ENCODE measurements at places on chromosomes 11 and 22.

- DNase-seq = no peak
Observed at GRCh38 chr11:7020183-7020917, at the start of the genes NLRP14 and ZNF214. Gene NLRP14 (plus strand): TSS chr11:7020479. CDS start chr11:7038587, 18,108 bp downstream. Gene ZNF214 (minus strand): TSS chr11:7020346. CDS start chr11:7002835, 17,511 bp downstream.

DNA sequence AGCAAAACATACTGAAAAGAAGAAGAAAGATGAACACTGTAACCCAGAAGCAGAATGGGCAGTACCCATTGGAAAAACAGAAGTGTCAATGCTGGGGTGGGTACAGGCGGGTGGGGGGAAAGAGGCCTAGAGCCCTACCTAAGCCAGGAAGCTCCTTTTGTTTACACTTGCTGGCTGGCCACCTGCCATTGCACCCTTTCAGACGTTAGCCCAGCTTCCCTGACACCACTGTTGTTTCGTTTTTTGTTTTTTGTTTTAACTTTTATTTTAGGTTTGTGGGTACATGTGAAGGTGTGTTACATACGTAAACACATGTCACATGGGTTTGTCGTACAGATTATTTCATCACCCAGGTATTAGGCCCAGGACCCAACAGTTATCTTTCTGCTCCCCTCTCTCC lies 55.4 kb downstream of the PLEKHA7 start:
- DNase-seq = no peak

- DNase-seq = peak; percentile 68
Observed at GRCh38 chr11:83827940-83828554, 541.9 kb upstream of the CCDC90B start.

- no peak for DNase-seq
Observed at GRCh38 chr22:37182949-37183245, 5.2 kb downstream of the C1QTNF6 start.

GRCh38 chr11:119029340-119030028 lies 1.2 kb downstream of the SLC37A4 start:
- DNase-seq = peak; percentile 43

- DNase-seq = no peak
Observed at GRCh38 chr11:128061281-128061871, 526.0 kb downstream of the ETS1 start.

- DNase-seq = no peak
Observed at GRCh38 chr11:133136376-133136775, 395.9 kb downstream of the OPCML start.

GRCh38 chr11:78714539-78714938 lies 139.9 kb upstream of the NARS2 start:
- DNase-seq = no peak

DNA sequence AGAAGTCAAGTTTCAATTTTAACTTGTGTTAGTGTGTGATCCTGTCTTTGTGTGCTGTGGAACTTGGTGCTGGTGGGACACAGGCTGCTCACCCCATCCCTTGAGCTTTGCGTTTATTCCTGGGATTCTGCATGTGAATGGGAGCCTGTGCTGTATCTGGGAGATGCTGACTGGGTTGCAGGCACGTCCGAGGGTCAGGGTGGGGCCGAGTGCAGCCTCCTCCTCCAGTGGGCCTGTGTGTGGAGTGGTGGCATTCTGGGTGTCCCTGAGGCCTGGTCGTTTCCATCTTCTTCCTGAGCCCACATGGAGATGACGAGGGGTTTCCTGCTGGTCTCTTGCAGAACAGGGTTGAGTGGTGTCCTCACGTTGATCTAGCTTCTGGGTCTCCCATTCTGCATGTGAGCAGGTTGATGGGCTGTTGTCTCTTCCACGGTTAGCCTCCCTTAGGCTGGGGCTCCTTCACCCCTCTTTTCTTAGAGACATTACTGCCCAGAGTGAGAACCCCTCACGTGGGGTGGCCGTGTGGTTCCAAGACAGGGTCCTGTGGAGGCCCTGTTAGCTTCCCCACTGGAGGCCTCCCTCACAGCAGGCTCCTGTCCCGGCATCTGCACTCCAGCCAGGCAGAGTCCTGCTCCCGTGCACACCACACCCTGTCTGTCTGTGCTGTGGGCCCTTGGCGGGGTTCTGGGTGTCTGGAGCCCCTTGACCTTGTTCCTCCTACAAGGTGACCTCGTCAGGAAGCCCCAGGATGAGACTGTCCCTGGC lies 4.9 kb downstream of the PTDSS2 start:
- DNase-seq = no peak

DNA sequence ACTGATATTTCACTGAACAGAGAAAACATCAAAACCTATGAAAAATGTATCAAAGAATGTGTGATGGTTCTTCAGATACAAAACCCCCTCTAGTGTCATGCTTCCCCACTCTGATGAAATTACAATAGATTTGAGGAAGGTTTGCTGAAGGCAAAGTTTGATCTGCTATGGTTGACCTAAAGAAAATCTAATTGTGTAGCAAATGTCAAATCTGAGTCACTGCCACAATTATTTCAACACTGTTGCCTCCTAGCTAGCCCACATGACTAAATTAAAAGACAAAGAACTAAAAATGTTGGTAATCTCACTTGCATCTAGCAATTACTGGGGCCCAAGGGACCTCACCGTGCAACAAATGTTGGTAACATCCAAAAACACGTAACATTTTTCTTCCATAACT lies 728.0 kb downstream of the DLG2 start:
- no peak for DNase-seq

DNA sequence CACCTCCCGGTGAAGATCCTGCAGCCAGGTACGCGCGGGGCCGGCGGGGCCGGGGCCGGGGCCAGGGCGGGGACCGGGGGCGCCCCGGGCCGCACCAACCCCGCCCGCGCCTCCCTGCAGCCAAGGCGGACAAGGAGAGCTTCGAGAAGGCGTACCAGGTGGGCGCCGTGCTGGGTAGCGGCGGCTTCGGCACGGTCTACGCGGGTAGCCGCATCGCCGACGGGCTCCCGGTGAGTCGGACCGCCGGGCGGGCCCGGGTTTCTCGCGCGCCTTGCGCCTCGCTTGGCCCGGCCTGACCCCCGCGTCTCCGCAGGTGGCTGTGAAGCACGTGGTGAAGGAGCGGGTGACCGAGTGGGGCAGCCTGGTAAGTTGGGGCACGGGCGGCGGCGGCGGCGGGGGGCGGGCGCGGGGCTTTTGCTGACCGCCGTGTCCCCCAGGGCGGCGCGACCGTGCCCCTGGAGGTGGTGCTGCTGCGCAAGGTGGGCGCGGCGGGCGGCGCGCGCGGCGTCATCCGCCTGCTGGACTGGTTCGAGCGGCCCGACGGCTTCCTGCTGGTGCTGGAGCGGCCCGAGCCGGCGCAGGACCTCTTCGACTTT lies 531 bp downstream of the PIM3 start:
- peak; percentile 57 for DNase-seq

DNA sequence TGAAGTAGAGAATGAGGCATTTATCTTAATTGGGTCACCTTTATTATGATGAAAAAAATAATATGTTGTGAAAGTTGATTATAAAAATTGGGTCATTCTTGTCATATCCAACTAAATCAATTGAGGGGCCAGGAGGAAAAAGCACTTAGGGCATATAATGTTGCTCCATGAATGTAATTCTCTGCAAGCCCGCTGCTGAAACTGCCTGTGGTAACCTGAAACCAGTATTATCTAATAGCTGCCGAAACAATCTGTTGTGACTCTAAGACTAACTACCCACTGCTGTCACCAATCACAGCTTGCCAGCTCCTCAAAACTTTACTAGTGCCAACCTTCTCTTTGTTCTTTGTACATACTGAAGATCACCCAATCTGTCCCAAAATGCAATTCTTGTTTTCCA lies 115.8 kb downstream of the ATG16L2 start:
- DNase-seq = no peak

GRCh38 chr11:17845431-17845881 lies 110.9 kb downstream of the KCNC1 start:
- DNase-seq = no peak

GRCh38 chr11:12166299-12167060 lies 56.1 kb downstream of the MICAL2 start:
- no peak for DNase-seq

GRCh38 chr22:37318364-37319109 lies 36.2 kb downstream of the CYTH4 start:
- no peak for DNase-seq

DNA sequence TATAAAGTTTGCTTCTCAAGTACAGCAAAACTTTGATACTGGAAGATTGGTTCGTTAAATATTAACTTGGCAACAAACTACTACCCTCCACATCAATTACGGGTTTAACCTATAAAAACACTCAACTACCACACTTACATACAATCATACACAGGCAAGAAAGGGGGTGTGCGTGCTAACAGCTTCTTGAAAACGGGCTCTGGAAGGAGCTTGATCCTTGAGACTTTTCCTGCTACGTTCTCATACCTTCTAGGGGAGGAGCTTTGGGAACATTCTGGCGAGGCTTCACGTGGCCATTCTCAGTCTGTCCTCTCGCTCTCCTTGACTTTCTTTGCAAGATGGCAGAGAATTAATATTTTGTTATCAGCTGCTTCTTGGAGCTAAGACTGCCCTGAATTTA lies 6.8 kb upstream of the ESAM start:
- no peak for DNase-seq

GRCh38 chr11:86143087-86144030 lies 74.5 kb upstream of the PICALM start:
- DNase-seq = peak; percentile 66

DNA sequence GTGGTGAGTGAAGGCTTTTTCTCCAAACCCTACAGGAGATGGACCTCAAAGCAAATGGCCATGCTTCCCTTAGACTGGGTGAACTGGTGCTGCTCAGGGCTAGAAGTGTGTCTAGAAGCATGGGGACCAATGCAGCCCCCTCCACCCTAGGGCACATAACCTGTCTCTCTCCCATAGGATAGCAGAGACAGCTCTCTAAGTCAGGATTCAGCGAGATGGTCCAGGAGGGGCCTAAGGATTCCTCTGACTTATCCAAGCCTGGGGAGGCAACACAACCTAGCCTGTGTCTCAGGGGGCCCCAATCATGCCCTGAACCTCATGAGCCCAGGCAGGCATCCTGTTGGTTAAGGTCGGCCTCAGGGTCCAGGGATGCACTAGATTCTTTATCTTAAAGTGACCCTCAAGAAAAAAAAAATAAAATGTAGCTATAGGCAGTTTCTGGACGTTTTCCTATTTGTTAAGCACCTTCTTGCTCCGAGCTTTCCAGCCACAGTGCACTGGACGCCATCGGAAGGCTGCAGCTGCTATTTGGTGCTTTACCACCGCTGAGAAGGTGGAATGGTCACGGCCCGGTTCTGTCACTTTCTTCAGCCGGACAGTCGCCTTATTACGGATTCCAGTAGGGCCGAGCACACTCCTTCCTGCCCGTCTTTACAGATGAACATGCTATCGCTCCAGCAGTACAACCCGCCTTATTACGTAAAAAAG lies 5.0 kb upstream of the CCND1 start:
- no peak for DNase-seq

DNA sequence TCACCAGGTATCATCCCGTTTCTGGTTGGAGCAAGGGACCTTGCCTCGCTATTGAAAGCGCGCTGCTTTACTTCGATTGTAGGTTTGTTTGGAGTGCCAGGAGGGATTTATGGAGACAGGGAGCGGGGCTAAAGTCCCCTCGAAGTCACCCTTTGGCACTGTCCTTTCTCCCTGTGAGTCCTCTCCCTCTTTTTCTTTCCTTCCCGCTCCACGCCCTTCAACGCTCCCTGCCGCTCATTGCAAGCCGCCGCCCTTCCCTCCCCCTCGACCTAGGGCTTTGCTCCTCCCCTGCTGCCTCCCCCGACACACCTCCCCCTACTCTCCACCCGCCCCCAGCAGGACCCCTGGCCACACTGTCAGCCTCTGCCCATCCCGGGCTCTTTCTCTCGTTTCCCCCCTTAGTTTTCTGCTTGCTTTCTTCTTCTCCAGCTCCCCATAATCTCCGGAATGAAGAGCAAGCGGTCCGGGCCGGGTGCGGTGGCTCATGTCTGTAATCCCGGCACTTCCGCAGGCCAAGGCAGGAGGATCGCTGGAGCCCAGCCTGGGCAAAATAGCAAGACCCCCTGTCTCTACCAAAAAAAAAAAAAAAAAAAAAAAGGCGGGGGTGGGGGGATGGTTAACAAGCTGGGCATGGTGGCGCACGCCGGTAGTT lies 41.0 kb downstream of the AHNAK start:
- no peak for DNase-seq

DNA sequence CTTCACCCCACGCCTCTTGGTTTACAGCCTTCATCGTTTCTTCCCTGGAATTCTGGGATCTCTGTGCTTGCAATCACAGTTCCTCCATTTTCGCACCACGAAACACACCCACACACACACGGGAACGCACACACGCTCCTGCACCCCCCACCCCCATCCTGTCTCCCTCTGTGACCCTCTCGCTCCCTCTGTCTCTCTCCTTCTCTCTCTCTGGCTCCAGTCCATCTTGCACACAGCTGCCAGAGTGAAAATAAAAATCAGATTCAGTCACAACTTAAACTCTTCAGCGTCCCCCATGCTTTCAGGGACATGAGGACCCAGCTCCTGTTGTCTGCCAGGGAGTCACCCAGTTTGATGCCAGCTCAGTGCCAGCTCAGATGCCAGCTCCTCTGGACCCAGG lies 3.0 kb downstream of the GAL start:
- DNase-seq = no peak

DNA sequence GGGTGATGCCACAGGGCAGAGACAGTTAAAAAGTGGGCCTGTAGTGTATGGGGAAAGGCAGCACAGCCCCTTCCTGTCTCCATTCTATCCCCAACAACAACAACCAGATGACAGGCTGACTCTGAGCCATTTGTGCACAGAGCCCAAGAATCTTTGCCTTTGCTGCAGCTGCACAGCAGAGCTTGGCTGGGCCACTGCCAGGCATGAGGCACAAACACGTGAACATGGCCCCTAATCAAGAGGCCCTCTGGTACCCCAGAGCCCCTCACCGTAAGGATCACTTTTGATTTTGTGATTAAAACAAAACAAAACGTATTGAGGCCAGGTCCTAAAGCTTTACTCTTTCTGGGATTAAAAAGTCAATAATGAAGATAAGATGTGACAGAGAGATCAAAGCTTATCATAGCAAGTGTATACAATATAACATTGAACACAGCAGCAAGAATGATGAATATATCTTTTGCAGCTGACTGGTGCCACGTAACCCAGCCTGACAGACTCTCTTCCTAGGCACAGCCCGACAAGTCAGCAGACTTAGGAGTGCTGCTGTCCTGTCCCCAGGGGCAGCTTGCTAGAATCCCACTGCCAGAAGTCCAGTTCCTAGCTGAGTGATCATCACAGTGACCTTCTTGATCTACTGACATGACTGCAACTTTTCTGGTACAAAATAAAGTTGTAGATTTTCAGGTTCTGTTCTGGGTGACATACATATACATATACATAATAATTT lies 117.8 kb downstream of the SERGEF start:
- no peak for DNase-seq

DNA sequence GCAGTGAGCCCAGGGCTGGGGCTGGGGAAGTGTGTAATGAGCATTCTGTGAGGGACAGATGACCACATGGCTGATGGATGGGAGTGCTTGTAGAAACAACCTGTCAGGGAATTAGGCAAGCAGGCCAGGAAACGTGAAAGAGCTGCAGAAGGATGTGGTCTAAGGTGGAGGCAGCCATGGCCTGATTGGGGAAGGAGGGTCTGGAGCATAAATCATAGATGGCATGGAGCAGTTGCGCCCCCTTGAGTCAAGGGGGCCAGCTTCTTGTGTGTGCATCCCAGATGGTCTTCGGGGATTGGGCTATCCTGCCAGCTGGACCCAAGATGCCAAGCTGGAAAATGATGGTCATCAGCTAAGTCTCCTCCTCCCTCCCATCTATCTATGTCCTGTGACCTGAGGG lies 119.4 kb upstream of the CLPB start:
- peak; percentile 74 for DNase-seq

- DNase-seq = no peak
Observed at GRCh38 chr11:111095327-111095726, 150.2 kb upstream of the POU2AF2 start.
